HL-60 (cell line): ENCODE measurements at places on chromosomes 4 and X.

GRCh38 chr4:89316931-89317366, 9.3 kb upstream of the GPRIN3 start:
- DNase-seq, result peak; percentile 71

DNA sequence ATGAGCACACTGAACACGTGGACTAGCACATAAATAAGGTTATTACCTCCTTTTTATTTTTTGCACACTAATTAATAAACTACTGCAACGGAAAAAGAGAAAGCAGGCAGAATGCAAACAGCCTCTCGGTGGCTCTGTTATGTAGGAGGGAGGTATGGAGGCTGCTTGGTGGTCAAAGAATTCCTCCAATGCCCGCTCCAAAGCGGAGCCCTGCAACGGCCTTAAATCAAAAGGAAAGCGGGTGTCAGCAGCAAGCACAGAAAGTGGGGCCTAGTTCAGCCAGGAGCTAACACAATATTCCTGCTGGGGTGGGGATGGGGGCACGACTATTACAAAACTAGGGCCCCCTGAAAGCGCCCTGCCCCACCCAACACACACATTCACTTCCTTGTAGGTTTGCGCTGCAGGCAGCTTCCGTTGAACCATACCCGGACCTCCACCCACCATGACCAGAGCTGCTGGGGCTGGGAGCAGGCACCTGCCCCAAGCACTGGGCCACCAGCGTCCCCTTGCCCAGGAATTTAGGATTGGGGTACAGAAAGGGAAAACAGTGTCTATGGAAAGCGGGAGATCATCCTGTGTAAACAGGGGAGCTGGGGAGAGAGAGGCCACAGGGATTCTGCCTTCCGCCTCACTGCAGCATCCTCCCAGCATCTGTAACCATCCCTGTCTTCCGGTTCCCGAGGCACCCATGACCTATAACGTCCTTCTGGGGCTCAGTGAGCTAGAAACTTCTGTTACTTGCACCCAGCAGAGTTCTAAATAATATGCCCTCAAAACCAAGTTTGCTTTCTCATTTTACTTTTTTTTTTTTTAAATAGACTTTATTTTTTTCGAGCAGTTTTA, 57.1 kb upstream of the DDX3X start:
- no peak for DNase-seq

DNA sequence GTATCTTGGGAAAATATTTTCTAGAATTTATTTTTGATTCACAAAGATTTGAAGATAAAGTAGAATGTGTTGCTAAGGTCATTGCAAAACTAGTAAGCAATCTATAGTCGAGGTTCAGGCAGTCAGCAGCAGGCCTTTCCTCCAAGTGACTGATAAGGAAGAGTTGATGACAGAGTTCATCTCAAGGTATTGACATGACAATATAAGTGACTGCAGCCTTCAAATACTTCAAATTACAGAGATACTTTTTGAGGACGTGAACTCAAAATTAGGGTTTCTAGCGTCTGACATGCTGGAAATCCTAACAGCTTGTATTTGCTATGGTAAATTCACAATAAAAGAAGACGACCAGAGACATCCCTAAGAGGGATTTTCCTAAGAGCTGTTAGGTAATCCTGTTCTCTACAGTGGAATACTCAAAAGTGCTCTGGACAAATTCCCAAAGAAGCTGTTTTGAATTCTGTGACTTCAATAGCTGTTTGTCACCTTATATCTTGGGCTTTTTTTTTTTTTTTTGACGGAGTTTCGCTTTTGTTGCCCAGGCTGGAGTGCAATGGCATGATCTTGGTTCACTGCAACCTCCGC, 7.4 kb downstream of the ARHGAP10 start:
- no peak for DNase-seq

GRCh38 chr4:113784497-113785250, 23.1 kb upstream of the CAMK2D start:
- DNase-seq, result no peak

DNA sequence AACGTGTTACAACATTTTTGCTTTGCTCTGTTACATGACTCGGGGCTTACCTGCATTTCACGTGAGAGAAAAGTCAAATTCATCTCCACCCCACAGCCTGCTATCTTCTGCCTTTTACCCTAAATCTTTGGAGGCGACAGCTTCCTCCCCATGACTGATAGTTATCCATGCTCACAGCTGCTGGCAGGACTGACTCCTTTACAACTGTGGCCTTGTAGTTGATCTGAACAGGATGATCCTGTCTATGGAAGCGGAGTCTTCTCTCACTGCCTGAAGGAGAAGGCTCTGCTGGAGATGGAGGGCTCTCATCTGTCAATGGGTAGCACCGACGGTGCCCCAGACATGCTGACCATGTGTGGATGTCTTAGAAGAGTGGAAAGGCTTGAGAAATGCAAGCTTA, 151.0 kb downstream of the CBR4 start:
- no peak for DNase-seq

GRCh38 chr4:152605641-152606335, 69.9 kb upstream of the FBXW7 start:
- no peak for DNase-seq

- no peak for DNase-seq
Observed at GRCh38 chr4:176444741-176445140, 125.0 kb downstream of the SPCS3 start.

GRCh38 chr4:33941854-33942253, 2302.5 kb downstream of the ARAP2 start:
- DNase-seq, result no peak

- no peak for DNase-seq
Observed at GRCh38 chr4:16457944-16458343, 231.7 kb upstream of the TAPT1 start.

DNA sequence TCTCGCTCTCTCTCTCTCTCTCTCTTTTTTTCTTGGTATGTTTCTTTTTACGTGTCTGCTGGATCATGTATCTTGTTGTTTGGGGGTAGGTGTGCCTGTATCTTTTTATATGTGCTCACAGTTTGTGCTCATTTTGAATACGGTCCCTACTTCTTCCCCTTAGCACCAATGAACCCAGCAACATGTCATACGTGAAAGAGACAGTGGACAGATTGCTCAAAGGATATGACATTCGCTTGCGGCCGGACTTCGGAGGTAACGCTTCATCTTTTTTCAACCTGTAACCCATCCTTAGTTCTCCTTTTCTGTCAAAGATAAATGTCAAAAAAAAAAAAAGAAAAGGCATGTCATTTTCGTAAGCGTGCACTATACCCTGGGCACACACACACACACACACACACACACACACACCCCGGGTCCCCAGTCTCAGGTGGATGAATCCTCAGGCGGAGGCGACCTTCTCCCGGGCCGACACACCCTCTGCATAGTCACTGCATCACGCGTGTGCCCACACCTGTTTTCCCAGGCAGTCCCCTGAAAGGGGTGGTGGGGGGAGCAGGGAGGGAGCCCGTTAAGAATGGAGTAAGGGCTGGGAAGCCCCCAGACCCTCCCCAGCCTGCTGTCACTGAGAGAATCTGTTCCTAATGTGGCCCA, 511 bp downstream of the GABRB1 start:
- no peak for DNase-seq

GRCh38 chr4:189837471-189837870, 103.2 kb upstream of the FRG1 start:
- DNase-seq, result no peak

DNA sequence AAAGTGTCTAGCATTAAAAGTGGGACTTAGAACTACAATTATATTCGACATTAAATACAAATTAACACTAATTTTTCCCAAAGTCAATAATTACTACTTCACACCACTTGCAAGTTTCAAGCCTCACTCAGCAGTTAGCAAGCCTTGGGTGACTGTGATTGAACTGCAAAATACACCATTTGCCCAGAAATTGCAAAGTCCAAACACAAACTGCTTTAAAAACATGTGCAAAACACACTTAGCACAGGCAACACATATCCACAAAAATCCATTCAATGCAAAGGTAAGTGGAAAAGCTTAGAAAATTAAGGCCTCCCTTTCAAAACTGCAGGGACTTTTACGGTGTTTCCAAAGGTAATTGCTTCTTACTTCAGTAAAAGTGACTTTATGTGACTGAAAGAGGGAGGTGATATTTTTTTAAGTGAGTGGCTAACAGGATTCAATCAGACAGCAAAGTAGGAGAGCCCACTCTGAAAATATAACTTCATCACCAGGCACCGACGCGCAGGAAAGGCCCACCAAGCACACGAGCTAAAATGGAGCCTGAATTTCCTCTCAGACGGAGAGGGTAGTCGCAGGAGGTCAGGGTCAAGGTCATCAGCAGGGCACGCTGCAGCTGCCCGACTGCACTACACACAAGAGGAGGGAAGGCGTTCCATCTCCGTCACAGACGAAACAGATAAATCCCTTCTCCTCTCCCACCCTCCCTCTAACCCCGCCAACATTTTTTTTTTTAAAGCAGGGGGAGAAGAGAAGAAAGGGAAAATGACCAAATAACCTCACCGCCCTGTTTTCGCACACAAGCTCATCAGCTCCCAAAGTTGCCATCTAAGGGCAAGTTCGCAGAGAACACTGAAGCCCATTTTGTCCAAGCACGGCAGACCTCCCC, 3.1 kb downstream of the ZNF827 start:
- no peak for DNase-seq

DNA sequence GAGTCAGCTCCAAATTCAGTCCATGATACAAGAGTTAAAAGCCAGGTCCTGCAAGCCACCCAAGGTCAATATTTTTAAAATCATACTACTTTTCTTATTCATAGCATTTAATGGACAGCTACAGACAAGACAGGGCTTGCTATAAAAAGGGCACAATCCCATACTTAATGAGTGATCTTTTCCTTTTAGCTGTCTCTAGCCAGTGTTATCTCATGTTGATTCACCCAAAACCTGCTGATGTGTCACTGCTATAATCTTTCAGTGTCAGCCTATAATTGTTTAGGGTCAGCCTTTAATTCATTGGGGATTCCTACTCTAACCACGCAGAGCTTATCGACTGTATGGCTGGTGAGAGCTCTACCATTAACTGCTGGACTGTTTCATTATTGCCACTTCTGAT, 51.2 kb upstream of the HCCS start:
- no peak for DNase-seq

DNA sequence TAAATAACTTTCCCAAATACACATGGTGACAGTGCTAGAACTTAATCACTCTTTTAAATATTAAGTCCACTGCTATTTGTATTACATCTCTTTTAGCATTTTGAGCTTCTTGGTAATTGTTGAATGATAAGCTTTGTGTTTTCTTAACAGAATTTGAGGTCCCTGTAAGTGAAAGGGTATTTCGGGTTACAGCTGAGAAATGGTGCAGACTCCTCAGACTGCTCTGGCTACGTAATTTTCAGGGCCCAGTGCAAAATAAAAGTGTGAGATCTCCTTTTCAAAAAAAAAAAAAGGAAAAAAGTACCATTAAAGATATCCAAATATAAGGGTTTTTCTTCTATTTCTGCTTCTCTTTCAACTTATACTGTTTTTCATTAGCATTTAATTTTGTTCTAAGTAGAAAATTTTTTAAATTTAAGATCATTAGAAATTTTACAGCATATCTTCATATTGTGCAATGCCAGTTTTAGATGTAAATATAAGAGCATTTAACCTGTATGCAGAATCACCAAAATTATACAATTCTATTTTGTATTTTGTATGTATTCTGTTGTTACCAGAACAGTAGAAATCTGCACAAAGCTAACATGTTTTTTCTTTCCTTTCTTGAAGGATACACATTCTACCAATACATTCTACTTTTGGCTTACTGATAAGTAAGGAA, 33.6 kb upstream of the FGF5 start:
- no peak for DNase-seq

- DNase-seq, result no peak
Observed at GRCh38 chrX:9434051-9434550, 30.8 kb upstream of the TBL1X start.

DNA sequence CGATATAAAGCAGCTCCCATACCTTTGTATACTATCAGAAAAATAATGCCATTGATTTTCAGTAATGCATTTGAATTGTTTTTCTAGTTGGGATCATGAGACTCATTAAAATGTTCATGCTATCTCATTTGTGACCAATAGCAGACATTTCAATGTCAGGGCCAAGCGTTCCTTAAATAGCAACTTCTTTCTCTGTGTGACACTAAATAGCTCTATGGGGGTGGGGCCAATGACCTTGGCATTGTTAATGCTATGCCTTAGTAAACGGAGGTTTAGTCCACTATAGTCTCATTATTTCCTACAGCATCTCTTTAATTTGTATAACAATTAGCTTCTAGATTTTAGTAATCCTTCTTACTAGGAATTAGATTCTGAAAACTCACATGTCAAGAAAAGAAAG, 48.6 kb upstream of the ARHGAP24 start:
- no peak for DNase-seq
